HepG2 (cell line): ENCODE measurements at places on chromosomes 1 and 21. TPM values are rescaled to one million over a fixed set of nuclear protein-coding genes. Genes with fewer than 3 reads are reported as not detected.

GIPC2 gene
- total RNA-seq: 21.6 and 39.7 TPM in 2 replicates

- DNase-seq: no peak
Measured at GRCh38 chr1:162298266-162298665, 78.4 kb downstream of the SPATA46 start.

DNA sequence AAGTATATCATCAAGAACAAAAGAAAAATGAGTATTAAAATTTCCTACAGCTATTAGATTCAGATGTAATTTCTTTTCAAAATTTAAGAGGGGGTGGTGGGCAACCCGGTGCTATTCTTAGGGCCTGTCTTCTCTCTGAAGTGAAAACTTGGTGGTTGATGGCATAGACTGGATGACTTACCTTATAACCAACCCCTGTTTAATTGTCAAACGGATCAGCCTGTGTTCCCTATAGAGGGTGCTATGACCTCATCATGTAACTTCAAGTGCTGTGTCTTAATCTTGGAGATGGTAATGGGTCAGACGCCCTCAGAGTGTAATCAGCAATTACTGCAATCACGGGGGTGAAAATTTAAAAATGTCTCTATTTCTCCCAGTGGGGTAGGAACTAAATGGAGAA, 176.2 kb downstream of the PCP4 start:
- DNase-seq: no peak

GRCh38 chr1:27658951-27659496, 13.0 kb downstream of the IFI6 start:
- DNase-seq: no peak

PLD5 gene
- total RNA-seq: not detected in 2 replicates

- DNase-seq: no peak
Measured at GRCh38 chr21:46091631-46092025, 6.3 kb upstream of the COL6A2 start.

DNA sequence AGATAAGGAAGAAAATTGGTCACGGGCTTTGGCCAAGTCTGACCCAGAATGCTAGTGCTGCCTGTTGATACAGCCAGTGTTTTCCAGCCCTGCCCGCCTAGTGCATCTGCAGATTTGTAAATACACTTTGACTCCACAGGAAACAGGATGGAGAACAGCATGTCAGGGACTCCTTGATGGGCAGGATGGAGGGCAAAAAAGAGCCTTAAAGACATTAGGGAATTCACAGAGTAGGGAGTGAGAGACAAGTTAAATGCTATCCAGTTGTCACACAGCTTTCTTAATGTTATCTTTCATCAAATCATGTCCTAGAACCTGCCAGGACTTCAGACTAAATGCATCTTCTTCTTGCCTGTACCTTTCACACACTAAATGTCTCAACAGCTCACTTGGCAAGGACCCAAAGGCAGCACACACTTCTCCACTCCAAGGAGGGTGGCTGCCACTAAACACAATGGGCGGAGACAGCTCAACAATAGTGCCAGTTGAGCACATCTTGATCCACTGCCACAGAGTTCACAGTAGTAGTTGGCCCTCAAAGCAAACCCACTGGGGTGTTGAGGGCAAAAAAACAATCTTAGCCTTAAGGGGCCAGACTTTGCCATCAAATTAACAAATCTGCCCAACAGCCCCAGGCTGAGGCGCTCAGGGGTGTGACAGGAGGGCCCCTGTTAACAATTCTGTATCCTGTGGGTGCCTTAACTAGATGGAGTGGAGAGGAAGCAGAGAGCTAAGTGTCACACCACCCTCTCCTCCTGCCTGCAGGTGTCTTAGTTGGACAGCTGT, 2.7 kb downstream of the HIVEP3 start:
- no peak for DNase-seq

DNA sequence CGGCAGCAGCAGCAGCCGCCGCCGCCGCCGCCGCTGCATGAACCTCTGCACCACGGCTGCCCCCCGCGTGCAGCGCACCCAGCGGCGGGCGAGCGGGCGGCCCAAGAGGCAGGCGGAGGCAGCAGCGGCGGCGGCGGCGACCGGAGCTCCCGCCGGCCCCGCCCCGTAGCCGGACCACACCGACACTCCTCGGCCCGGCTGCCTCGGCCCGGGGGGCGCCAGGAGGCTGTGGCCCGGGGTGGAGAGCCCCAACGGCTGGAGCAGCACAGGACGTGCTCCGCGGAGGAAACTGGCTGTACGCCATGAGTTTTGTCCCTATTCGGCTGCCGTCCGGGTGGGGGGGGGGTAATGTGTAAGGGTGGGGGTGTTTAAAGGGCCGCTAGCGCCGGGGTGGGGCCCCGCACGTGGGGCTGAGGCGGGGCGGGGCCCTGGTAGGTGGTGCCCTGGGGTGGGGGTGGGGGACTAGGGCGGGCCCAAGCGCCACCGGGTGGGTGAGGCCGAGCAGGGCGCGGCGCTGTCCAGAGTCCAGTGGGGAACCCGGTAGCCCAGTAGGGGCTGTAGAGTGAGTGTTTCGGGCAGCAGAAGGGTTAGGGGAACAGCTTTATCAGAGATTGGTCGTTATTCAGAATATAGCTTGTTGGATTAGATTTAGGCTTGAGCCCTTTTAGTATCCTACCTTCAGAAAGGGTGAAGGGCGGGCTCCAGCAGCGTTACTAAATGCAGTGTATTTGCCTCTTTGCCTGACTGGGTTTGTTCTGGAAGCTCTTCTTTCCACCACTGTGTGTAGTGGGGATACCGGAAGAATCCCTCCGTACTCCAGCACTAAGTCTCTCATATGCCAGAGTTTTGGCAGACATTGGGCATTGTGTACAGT, at the start of gene FAM78B:
FAM78B (minus strand) TSS at position 304 of the 874 bp plus-strand sequence. CDS start 753 bp downstream, outside the sequence.
- DNase-seq: peak; percentile 54

DNA sequence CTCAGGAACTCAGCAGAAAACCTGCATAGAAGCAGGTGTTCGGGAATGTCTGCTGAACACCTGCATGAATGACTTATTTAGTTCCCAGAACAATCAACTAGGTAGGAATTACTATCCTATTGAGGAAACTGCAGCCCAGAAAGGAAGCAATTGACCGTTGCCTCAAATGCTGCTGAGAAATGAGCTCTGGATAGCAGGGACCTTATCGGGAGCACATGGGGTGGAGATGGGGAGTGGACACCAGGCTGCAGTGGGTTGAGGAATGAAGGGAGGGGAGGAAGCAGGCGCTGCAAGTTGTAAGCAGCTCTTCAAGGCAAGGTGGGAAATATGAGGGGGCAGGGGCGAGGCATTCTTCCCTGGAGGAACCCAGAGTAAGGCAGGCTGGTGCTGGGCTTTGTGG, 10.8 kb upstream of the CDCP2 start:
- DNase-seq: no peak

- no peak for DNase-seq
Measured at GRCh38 chr1:63122079-63122478, 200.3 kb upstream of the FOXD3 start.

- DNase-seq: no peak
Measured at GRCh38 chr1:208103597-208104513, 140.3 kb downstream of the PLXNA2 start.

GRCh38 chr1:165228111-165228655, 128.3 kb downstream of the LMX1A start:
- no peak for DNase-seq
